ENCODE measurements at places on chromosomes 6 and 20.

DNA sequence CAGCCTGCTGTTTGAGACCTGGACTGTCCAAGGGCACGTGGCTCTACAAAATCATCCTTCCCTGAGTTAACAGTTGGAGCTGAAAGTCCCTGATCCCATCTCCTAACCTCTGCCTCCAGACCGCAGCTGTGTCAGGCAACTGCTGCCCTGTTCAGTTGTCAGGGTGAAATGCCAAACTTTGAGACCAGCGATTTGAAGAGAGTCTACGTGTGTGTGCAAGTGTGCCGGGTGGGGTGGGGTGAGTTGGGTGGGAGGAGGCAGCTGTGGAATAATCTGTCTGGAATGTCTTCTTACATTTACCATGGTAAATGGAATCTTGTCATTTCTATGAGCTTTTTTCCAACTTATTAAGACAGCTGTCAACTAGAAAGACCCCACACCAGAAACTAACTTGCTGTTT, 81.0 kb upstream of the FAM8A1 start:
- no peak for DNase-seq

DNA sequence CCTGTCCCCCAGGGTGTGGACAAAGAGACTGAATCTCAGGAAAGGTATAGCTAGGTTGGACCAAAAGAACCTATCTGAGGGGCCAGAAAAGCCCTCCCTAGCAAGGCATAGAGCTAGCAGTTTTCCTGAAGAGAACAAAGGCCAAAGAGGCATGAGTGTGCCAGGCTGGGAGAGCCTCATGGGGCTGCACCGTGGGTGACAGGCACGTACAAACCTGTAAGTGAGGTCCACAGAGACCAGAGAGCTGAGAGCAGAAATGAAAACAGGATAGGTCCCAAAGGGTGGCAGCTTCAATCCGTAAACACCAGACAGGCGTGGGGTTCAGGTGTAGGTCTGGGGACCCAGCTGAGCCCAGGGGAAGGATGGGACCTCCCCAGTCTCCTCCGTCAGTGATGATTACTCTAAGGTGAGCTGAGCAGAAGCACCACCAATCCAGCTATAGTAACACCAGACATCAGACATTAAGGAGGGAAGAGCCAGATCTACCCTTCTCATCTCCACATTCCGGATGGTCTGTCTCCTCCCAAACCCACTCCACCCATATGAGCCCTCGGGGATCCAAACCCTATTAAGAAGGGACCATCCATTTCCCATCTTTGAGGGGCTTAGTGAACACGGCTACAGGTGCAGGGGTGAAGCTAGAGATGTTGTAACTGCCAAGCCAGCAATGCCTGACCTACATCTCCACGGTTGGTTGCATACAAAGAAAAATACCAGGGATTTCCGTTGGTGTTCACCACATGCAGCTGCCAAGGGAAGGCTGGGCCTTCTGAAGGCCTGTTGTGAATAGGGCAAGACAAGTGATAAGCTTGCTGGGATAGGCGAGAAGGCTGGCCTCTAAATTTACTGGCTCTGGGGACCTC, 38.3 kb downstream of the BCL2L1 start:
- DNase-seq: no peak

DNA sequence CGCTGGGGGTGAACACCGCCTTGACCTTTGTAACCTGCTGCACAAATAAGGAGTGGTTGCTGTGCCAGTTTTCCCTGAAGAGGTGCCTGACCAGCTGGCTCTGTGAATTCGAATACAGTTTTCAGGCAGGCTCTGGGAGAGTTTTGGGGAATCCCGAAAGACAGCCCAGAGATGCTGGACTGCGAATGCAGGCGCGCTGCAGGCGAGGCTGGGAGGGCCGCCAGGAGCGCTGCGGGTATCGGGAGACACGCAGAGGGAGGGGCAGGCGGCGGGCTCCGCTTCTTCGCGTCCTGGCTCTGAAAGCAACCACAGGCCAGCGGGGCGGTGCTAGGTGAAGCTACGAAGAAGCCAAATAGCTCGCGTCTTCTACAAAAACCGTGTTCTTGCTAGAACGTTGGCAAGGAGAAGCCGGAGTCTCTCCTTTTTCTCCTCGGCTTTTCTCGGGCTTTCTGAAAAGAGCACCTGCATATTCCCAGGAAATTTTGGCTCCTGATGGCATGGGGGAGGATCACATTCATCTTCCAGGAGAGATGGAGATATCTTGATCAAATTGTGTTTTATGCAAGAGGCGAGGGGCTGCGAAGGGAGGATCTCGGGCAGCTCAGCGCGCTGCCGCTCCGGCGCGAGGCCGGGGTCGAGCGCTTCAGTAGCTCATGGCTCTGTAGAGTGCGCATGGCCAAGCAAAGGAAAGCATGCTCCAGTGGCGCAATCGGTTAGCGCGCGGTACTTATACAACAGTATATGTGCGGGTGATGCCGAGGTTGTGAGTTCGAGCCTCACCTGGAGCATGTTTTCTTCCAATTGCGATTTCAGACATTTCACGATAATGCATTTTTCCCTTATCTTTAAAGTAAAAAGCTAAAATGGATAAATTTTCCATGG, 158.1 kb upstream of the ZNF184 start:
- DNase-seq: peak; percentile 76

GRCh38 chr6:14770040-14770439, 475.8 kb upstream of the JARID2 start:
- DNase-seq: no peak

GRCh38 chr6:118469468-118469867, 78.6 kb upstream of the PLN start:
- no peak for DNase-seq

DNA sequence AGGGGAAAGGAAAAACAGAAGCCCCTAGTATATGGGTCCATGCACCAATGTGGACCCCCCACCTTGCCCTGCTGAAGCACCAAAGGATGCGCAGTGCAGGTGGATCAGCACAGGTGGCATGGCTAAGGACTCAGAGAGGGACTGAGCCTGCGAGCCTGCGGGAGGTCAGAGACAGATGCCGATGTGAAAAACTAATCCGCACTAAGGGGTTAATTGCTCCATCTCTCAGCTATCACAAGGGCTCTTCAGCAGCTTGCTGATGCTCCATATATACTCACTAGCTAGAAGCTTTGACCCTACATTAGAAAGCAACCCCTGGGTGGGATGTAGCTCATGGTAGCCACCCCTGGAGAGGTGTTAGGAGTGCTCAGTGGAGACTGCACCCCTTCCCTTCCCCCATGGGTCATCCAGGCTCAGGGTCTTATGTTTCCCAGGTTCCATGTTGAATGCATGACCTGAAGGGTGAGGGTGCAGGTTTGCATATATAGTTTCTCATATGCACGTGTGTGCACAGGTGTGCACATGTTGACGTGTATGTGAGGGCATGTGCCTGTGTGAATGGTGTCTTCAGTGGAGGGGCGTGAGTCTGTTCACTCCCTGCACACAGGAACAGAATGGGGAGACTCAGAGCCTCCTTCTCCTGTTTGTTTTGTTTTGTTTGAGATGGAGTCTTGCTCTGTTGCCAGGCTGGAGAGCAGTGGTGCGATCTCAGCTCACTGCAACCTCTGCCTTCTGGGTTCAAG, 13.4 kb upstream of the IP6K3 start:
- no peak for DNase-seq

DNA sequence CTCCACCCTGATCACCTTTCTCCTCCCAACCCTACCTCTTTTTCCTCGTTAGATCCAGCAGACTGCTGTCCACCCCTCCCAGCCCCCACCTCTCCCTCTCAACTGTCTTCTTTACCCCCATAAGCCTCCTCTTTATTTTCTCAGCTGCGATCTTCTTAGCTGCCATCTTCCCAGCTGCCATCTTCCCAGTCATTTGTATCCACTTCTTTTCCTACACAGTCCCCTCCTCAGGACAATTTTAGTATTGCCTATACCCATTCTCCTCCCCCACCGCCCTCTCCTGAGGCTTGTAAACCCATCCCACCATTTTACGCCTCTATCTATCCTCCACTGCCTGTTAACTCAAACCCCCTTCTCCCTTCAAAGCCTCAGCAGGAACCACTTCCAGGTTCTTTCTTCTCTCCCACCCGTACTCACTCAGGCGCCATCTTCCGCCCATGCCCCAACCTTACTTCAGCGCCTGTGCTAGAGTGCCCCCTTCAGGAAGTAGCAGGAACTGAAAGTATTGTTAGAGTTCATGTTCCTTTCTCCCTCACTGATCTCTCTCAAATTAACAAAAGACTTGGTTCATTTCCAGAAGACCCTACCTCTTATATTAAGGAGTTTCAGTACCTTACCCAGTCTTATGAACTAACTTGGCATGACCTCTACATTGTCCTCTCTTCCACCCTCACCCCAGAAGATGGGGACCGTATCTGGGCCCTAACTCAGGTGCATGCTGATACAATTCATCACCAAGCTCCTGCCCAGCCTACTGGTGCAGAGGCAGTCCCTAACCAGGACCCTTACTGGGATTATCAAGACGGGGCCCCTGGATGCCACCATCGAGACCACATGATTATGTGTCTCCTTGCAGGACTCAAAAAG, 236.0 kb downstream of the ADGRG6 start:
- peak; percentile 33 for DNase-seq

GRCh38 chr6:131823276-131823902, 15.6 kb downstream of the ENPP1 start:
- no peak for DNase-seq

DNA sequence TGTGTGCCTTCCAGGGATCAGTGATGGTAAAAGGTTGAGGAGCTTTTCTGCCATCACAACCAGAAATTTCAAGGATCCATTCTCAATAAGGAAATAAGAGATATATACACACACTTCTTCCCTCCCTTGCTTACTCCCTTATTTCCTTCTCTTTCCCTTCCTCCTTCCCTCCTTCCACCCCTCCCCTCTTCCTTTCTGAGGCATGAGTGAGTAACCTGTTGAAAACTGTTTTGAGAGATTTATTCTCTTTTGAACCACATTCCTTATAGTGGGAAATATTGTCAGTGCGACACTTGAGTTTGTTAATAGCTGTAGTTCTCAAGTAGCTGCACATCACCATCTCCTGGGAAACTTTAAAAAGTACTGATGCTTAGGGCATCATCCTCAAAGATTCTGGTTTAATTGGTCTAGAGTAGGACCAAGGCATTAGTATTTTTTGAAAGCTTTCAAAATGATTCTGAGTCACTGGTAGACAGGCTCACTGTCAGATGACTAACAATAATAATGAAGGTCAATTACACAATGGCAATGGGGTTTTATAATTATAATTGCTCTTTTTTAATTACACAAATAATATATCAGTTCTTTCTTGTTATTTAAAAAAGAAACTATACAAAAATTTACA, 109.9 kb downstream of the POPDC3 start:
- no peak for DNase-seq

GRCh38 chr6:44133003-44133931, 5.9 kb downstream of the TMEM63B start:
- no peak for DNase-seq

- no peak for DNase-seq
These were observed 45.5 kb upstream of the HLA-E start for GRCh38 chr6:30443657-30444450.

GRCh38 chr6:10613723-10614122, 80.7 kb downstream of the C6orf52 start:
- DNase-seq: no peak

GRCh38 chr6:84601366-84601765, 163.0 kb downstream of the TBX18 start:
- DNase-seq: no peak

DNA sequence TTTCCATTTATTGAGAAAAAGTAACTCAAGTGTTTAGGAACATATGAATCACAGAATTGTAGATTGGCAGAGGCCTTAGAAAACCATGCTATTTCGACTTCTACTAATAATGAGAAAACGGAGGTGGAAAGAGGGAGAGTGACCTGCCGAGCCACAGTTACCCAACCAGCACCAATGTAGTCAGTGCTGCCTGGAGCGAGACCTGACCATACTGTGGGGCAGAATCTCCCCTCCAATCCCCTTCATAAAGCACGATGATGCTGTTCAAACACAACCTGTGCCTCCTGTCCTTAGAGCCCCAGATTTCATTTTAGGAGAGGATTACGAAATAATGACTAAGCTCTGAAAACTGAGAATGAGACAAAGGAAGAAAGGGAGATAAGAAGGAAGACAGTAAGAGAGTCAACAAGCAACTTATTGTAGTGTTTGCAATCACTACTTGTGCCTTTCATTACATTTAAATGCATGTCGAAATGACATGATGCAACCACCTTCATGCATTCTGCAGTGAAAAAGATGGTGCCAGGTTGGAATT, 70.6 kb downstream of the ATXN1 start:
- peak; percentile 71 for DNase-seq

GRCh38 chr6:148423133-148423532, 80.5 kb downstream of the SASH1 start:
- no peak for DNase-seq

GRCh38 chr20:50484271-50484976, 25.8 kb upstream of the PTPN1 start:
- no peak for DNase-seq

All from activated CD4-positive, alpha-beta T cell treated with anti-CD3 and anti-CD28 coated beads, Interleukin-2, amount 50 U/mL, for 48 hours (primary cell).